GM13976 (cell line): ENCODE measurements at places on chromosomes 16 and 17.
A peak's percentile ranks its signal among the peaks of the same experiment; 100 is the strongest.

DNA sequence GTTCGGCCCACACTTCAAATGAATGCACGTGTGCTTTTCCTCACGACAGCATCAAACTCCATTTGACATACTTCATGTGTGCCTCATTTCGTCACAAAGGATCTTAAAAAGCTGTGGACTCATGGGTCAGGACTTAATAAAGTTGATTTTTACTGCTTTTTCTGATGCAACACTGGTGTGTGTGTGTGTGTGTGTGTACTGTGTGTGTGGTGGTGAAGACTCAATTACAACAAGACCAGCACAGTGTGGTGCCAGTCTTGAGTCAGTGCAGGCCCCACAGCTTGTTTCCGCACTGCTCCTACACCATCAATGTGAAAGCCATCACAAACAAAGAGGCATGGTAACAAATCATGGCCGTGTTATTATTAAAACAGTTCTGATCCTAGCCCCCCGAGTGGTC is 17.7 kb downstream of the CDIP1 start:
- no peak for DNase-seq

GRCh38 chr16:11151885-11152629 is 103.9 kb downstream of the SOCS1 start:
- DNase-seq: no peak

- DNase-seq: no peak
Measured at GRCh38 chr17:19897903-19898302, 30.2 kb upstream of the ULK2 start.

DNA sequence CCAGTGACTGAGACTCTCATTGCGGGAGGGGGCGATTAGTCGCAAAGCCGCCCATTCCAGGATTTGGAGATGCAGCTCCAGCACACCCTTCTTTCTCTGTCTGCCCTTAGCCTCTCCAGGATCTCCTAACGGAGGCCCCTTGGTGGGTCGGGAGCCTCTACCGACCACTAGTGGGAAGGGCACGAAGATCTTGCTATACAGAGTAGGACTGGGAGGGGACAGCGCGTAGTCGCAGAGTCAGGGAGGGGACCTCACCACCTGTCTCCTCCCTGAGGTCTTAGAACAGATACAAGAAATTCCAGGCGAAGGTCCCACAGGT is 588 bp upstream of the SMTNL2 start:
- no peak for DNase-seq

GRCh38 chr17:76720211-76720610 is 6.2 kb downstream of the JMJD6 start:
- no peak for DNase-seq

- peak; percentile 72 for DNase-seq
Measured at GRCh38 chr17:27630607-27631410, at the start of gene LGALS9. LGALS9 (plus strand) TSS chr17:27631188; CDS start chr17:27631266, 78 bp downstream.

GRCh38 chr17:72270273-72270924 is 149.6 kb downstream of the SOX9 start:
- DNase-seq: no peak

DNA sequence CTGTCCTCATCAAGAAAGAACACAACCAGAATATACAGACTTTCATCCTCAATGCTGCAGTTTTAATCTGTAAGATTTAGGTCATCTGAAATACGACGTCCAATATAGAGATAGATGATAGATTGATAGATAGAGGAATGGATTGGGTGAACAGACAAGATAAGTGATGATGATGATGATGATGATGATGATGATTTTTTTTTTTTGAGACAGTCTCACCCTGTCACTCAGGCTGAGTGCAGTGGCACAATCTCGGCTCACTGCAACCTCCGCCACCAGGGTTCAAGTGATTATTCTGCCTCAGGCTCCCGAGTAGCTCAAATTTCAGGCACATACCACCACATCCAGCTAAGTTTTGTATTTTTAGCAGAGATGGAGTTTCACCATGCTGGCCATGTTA is 56.3 kb upstream of the ADAMTS18 start:
- no peak for DNase-seq

DNA sequence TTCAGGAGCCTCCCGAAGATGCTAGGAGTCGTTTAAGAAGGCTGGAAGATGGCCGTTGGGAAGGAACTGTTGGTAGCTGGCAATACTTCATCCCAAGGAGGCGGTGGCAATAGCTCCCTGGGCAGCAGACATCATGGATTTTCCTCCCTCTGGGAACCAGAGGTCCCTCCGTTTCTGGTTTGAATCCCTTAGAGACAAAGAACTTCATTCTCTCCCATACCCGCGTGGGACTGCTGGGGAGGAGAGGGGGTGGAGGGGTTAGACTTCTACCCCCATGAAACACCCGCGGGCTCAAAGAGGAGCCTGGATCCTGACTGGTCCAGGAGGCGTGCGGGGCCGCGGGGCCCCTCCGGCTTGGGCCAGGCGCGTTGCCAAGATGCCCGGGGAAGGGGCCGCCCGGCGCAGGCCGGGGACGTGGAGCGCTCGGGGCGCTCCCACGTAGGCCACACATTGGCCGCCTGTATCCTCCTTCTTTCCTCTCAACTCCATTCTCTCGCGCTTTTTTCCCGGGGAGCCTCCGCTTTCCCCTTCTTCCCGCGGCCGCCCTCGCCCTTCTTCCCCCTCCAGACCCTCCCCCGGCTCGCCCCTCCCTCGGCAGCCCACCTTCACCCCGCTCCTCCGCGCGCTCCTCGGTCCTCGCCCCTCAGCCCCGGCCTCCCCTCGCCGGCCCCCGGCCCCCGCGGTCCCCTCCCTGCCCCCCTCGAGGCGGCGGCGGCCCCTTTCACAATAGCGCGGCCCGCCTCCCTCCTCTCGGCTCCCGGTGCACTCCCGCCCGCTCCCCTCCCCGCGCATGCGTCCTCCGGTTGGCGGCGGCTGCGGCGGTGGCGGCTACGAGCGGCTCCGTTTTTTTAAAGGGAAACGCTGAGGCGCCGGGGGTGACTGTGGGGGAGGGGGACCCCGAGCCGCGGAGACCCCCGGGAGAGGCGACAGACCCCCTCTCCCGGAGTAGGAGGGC is at the start of gene MSL1:
Gene MSL1 (plus strand): TSS at position 791 of the 955 bp plus-strand sequence. CDS start 642 bp downstream, outside the sequence.
- peak; percentile 95 for DNase-seq

GRCh38 chr17:15469260-15469659 is 1.8 kb upstream of the CDRT4 start:
- DNase-seq: no peak
